ENCODE measurements at places on chromosomes 6 and 20.

- no peak for DNase-seq
These were observed 42.3 kb upstream of the CLVS2 start for GRCh38 chr6:122953766-122954165.

DNA sequence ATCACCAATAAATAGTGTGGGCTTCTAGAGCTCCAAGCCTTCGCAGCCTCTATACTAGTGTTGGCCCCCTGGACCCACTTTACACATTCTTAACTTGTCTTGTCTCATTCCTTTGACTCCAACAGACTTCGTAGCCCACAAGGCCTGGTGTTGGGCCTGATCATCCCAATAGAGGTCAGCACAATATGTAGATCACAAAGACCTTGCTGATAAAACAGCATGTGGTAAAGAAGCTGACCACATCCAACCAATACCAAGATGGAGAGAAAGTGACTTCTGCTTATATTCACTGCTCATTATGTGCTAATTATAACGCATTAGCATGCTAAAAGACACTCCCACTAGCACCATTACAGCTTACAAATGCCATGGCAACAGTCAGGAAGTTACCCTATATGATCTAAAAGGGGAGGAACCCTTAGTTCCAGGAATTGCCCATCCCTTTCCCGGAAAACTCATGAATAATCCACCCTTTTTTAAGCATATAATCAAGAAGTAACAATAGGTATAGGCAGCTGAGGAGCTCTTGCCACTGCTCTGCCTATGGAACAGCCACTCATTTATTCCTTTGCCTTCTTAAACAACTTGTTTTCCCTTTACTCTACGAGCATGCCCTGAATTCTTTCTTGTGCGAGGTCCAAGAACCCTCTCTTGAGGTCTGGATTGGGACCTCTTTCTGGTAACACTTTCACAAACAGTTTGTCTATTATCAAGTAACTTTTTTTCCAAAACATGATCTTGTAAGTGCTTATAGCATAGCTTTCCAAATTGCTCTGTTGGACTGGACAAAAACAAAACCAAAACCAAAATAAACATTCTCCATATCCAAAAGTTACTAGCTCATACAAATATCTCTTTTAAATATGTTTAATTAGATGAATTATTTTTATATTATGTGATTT, 54.6 kb upstream of the ECHDC1 start:
- DNase-seq: no peak

GRCh38 chr6:4950836-4951533, 52.9 kb downstream of the RPP40 start:
- no peak for DNase-seq

GRCh38 chr6:161008245-161008644, 16.7 kb downstream of the MAP3K4 start:
- no peak for DNase-seq

DNA sequence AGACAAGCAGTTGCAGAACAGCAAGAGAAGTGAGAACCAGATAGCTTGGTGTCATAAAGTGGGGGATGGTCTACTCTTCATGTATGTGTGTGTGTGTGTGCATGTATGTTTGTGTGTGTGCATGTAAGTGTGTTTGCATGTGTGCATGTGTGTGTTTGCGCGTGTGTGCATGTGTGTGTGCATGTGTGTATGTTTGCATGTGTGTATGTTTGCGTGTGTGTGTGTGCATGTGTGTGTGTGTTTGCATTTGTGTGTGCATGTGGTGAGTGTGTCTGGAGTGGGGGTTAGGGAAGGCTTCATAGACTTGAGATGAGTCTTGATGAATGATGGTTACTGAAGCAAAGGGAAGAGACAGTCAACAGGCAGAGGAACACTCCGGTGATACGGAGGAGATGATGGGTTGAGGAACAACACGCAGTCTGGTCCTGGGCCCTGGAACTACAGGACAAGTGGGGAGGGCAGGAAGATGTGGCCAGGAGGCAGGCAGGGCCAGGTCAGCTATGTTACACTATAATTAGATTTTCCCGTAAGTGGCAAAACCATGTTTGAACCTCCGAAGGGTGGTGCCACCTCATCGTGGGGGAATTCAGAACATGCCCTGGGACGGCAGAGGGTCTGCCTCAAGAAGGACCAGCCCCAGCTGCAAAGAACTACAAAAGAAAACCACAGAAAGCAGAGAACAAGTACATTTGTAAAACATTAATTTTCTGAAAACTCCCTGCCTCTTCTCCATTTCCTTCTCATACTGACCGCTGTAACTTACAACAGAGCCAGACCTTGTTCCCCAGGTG, 38.7 kb upstream of the PDE10A start:
- DNase-seq: no peak

DNA sequence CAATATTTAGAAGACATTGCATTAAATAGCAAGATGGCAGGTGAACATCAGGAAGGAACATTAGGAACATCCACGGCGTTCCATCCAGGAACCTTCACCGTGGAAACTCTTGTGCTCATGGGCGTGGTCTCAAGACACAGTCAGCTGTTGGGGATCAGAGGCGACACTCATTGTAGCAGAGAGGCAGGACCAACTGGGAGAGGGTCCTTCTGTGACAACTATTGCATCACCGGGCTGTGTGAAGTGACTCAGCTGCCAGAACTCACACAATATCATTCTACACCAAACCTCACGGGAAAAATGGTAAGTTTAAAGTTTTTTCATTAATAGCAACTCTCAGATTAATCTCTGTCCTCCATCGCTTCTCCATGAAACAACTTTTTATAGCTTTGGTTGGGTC, 334.8 kb upstream of the SULF2 start:
- no peak for DNase-seq

DNA sequence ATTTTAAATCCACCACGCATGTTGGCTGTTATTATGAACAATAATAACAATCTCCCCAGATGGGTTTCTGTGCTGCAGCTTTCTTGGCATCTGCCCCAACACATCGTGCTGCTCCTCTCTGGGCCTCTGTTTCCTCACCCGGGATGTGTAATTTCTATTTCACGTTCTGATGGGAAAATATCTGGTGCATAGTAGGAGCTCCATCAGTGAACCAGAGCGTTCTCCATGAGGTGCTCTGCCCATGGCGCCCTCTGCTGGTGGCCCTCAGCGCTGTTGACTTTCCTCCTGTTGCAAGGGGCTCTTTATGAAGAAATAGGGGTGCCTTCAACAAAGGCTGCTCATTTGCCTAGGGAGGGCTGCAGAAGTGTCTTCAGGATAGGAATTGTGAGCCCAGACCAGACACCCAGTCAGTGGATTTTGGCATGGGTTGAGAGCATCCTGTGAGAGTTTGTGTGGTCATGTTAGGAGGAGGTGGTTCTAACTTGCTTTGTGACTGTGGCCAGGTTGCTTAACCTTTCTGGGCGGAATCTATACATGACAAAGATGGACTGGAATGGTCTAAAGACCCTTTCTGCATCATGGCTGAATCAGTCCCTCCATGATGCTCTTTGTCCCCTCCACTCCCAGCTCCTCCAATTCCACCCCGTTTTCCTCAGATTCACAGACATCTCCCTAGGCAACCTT, 8.1 kb downstream of the SCRT2 start:
- peak; percentile 84 for DNase-seq

DNA sequence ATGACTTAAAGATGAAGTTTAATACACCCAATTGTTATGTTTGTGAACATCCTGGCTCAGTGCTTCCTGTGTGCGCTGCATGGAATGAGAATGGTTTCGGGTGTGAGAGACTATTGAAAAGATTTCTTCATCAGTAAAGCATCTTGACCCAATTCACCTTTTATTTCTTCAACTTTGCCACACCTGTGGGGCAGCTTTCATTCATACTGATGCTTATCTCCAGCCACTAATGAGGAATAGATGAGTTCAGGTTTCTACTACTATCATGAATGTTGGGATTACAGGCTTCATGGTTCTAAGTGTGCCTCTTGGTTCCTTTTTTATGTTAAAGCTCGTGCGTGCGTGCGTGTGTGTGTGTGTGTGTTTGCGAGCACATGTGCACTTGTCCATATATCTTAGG, 373.7 kb upstream of the SOX4 start:
- DNase-seq: no peak

DNA sequence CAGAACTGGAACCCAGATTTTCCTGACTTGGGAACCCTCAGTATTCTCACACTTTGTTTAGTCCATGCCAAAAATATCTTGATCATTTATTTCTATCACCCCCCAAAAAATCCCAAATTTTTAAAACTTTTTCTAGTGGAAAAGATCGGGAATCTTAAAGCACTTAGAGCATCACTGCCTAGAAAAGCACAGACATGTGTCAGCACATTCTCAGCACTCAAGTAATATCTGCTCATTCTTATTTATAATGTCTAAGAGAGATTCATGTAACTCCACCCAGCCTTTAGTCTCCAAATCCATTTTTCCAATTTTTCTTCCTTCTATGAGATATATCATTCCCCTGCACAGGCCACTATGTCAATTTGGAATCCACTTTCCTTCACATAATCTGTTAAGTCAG, 29.9 kb upstream of the HSF2 start:
- DNase-seq: no peak

DNA sequence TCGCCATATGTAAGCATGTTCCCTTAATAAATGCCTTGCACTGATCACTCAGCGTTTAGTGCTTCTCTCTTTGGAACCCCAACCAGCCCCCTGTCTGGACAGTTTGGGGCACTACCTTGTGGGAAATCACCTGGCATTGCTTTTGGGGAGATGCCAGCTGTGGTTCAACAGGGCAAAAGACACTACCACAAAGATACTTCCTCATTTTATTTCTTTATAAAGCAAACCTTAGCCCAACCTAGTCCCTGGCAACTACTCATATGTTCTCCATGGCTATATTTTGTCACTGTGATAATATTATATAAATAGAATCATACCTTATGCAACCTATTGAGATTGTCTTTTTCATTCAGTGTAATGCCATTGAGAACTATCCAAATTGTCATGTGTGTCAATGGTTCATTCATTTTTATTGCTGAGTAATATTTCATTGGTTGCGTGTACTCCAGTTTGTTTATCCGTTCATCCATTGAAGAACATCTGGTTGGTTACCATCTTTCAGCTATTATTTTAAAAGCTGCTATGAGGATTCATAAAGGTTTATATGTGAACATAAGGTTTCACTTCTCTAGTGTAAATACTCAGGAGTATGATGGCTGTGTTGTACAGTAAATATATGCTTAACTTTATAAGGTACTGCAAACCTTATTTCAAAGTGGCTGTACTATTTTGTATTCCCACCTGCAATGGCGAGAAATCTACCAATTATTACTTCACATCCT, 114.8 kb downstream of the MOXD1 start:
- DNase-seq: no peak

- DNase-seq: no peak
These were observed 36.7 kb downstream of the SRC start for GRCh38 chr20:37382482-37383120.

DNA sequence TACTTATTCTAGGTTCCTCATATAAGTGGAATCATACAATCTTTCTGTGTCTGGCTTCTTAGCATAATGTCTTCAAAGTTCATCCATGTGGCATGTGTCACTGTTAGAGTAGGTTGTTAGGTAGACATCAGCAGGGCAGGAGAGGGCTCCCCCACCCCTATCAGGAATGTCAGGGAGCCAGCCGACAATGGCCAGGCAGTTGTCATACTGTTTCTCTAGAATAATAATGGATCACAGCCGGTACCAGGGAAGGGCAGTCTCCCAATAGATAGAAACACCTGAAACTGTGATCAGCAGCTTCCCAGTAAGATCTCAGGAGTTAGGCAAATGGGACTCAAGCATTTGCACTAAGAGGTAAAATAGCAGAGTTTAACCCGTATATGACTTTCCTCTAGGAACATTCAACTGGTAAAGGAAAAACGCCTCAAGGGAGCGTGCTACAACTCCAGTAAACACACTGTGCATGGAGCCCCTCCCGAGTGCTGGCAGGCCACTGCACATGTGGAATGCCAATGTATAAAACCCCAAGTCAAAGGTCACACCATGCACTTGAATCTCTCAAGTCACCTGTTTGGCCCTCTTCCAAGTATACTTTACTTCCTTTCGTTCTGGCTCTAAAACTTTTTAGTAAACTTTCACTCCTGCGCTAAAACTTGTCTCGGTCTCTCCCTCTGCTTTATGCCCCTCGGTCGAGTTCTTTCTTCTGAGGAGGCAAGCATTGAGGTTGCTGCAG, 29.8 kb upstream of the SIRT5 start:
- no peak for DNase-seq

DNA sequence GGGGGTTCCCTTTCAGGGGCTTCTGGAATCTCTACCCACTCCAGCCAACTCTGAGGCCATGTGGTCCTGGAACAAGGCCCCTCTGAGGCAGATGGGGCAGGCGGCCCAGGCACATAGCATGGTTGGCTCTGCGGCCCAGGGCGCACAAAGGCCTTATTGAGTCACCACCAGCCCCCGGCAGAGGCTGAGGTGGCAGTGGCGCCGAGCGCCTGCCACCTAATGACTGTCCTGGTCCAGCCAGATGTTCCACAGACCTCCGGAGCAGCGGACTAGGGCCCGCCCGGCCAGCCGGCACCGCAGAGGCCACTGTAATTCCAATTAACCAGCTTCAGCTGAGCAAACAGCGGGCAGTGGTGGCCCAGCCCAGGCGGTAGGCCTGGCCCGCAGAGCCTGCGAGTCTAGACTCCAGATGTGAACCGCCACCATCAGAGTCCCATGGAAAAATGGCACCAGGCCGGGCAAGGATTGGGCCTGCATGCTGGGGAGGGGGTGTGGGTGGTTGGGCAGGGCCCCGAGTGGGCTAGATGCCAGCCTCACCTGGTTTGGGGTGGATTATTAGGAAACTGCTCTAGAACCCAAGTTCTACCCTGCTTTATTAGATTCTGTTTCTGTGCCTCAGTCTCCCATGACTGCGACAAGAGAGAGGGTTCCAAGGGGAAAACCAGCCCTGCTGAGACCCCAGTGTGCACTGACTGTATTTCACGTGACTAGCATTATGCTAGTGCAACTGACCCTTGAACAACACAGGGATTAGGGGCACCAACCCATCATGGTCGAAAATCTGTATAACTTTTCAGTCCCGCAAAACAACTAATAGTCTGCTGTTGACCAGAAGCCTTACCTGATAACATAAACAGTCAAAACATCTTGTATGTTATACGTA, 34.1 kb upstream of the ID1 start:
- DNase-seq: no peak

DNA sequence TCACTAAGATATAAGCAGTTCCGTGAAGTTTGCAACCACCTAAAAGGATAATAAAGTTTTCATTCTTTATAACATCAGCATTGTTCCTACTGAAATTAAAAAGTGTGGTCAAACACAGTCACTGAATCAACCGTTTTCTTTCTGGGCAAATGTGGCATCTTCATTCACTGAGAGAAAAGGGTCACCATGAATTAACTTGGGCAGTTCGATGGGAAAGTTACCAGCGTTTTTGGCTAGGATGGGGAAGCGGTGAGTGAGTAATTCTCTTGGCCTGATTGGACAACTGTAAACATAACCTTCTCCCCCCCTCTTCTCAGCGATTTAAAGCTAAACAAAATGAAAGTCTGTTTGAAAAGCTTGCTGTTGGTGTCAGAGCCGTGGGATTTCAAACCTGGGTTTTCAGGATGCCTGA, 181.8 kb downstream of the SASH1 start:
- no peak for DNase-seq

DNA sequence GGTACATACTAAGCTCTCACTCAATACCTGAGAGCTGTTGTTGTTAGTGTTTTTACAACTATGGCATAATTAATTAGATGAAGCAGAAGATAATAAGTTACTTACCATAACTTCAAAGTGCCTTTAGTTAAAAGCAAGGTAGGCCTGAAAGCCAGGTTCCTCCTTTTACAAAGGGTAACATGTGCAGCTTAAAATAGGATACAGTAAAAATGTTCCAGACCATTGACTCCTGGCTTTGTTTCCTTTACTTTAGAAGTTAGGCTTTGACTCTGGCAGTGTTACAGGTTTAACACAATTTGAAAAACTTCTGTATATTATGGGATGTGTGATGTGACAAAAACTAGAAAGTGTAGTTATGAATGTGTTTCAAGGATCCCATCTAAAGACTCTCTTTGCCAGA, 522.5 kb downstream of the EPM2A start:
- DNase-seq: no peak

GRCh38 chr6:37068356-37069270, 63.2 kb downstream of the FGD2 start:
- no peak for DNase-seq

Measured in hematopoietic multipotent progenitor cell treated with erythropoietin and hydrocortisone succinate and interleukin-3 and kit ligand, for 15 days (in vitro differentiated cells).